ENCODE measurements at places on chromosomes 1 and 21. TPM values are rescaled to one million over a fixed set of nuclear protein-coding genes. Genes with fewer than 3 reads are reported as not detected.

GRCh38 chr1:99656701-99657100 lies 10.8 kb downstream of the PALMD start:
- no peaks in the 10 kb centered on the region for H3K4me1 ChIP-seq
- no peaks in the 10 kb centered on the region for H3K36me3 ChIP-seq
- DNase-seq, result no peak
- no peaks in the 10 kb centered on the region for H3K27me3 ChIP-seq
- no peak overlapping the region for H3K4me3 ChIP-seq

DNA sequence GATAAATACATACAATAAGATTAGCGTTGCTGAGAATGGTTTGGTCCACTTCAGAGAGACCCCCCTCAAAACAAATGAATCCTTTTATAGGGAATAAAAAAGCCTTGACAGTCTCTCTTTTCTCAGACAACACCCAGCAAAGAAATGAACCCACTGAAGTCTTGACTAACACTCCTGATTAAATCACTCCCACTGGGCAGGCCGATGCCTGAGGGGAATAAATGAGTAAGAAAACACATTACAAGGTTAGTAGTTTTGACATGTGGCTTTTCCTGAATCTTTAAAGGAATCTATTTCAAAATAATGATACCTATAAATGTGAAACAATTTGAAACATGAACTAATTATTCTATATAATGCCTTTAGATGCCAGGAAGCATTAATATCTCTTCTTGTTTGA lies 146.9 kb upstream of the POGK start:
- H3K36me3 ChIP-seq, result no peaks in the 10 kb centered on the region
- DNase-seq, result no peak
- H3K4me1 ChIP-seq, result no peaks in the 10 kb centered on the region
- H3K27me3 ChIP-seq, result peaks cover 13% of the 10 kb centered on the region
- no peak overlapping the region for H3K4me3 ChIP-seq

GRCh38 chr1:85042413-85042812 lies 5.9 kb downstream of the MCOLN3 start:
- H3K27ac ChIP-seq, result no peak overlapping the region
- peaks cover 3% of the 10 kb centered on the region for H3K4me1 ChIP-seq
- peaks cover 28% of the 10 kb centered on the region for H3K27me3 ChIP-seq

PLPP3 gene
- total RNA-seq, result not detected

HHIPL2 gene
- total RNA-seq, result 0.77 TPM

RAD54L gene
- 1.0 TPM for total RNA-seq

GRCh38 chr1:230937371-230937770 lies 41.3 kb downstream of the TTC13 start:
- H3K27ac ChIP-seq, result no peak overlapping the region
- DNase-seq, result no peak
- H3K4me3 ChIP-seq, result no peak overlapping the region

- no peak for DNase-seq
- H3K27ac ChIP-seq, result no peak overlapping the region
- H3K36me3 ChIP-seq, result no peaks in the 10 kb centered on the region
- peaks cover 2% of the 10 kb centered on the region for H3K27me3 ChIP-seq
Observed at GRCh38 chr21:41648591-41649031, 118.2 kb downstream of the RIPK4 start.

GRCh38 chr1:205266611-205267305 lies 39.0 kb downstream of the TMCC2 start:
- peaks cover 7% of the 10 kb centered on the region for H3K4me1 ChIP-seq
- no peaks in the 10 kb centered on the region for H3K27me3 ChIP-seq
- no peak for DNase-seq
- no peaks in the 10 kb centered on the region for H3K36me3 ChIP-seq

IGSF9 gene
- total RNA-seq, result not detected

GRCh38 chr1:11977625-11978024 lies 2.6 kb upstream of the MFN2 start:
- no peaks in the 10 kb centered on the region for H3K27me3 ChIP-seq
- H3K27ac ChIP-seq, result no peak overlapping the region
- H3K4me1 ChIP-seq, result peaks cover 22% of the 10 kb centered on the region
- no peak for DNase-seq
- peaks cover 3% of the 10 kb centered on the region for H3K36me3 ChIP-seq
- no peak overlapping the region for H3K4me3 ChIP-seq

DNA sequence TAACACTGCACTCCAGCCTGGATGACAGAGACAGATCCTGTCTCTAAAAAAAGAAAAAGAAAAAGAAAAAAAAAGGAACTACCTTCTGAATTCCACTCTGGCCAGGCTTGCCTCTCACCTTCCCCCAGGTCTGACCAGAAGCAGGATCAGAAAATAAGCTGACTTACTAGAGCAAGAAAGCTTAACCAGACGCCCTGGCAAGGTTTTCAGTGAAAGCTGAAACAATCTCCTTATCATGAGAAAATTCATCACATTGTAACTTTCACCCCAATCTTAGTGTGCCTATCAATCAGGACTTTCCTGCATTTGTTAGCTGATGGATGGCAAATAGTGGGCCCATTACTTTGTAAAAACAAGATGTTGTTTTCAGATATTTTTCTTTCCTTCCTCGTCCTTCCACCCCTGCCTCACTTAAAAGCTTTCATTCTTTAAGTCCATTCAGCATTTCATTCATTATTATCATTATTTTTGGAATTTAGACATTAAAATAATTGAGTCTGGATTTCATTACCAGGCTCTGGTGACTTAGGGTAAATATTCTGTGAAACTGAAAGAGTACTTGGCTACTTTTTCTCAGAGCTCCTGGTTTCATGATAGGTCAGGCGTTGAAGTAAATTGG lies 96.5 kb upstream of the CD34 start:
- no peak overlapping the region for H3K4me3 ChIP-seq
- no peaks in the 10 kb centered on the region for H3K36me3 ChIP-seq
- no peak for DNase-seq
- H3K4me1 ChIP-seq, result no peaks in the 10 kb centered on the region
- H3K27me3 ChIP-seq, result no peaks in the 10 kb centered on the region

DNA sequence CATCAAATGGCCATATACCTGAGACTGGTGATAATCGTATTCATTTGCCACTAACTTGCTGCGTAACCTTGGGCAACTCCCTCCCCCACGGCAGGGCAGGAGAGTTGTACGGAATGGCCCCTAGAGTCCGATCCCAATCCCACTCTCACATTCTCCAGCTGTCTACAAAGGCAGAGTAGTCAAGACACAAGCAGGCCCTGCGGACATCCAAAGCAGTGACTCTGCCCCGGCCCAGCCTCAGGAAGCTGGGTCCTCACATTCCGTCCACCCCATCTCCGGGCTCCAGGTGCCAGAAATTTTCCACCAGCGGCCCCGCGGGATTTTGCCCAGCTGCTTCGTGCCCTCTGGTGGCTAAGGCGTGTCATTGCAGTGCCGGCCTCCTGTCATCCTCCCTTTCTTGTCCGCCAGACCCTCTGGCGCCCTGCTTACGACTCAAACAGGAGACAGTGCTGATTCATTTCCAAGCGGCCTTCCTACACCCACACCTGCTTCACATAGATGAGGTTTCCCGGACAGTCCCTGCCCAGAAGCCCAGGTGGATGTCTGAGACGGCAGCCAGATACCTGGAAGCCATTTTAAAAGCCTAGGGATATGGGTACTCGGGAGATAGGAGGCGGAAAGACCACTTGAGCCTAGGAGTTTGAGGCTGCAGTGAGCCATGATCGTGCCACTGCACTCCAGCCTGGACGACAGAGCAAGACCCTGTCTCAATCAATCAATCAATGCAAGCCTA lies 2.9 kb upstream of the S100A2 start:
- DNase-seq, result peak; percentile 73
- peaks cover 41% of the 10 kb centered on the region for H3K4me1 ChIP-seq
- H3K27ac ChIP-seq, result no peak overlapping the region
- H3K27me3 ChIP-seq, result no peaks in the 10 kb centered on the region

LMOD1 gene
- total RNA-seq, result not detected

DNA sequence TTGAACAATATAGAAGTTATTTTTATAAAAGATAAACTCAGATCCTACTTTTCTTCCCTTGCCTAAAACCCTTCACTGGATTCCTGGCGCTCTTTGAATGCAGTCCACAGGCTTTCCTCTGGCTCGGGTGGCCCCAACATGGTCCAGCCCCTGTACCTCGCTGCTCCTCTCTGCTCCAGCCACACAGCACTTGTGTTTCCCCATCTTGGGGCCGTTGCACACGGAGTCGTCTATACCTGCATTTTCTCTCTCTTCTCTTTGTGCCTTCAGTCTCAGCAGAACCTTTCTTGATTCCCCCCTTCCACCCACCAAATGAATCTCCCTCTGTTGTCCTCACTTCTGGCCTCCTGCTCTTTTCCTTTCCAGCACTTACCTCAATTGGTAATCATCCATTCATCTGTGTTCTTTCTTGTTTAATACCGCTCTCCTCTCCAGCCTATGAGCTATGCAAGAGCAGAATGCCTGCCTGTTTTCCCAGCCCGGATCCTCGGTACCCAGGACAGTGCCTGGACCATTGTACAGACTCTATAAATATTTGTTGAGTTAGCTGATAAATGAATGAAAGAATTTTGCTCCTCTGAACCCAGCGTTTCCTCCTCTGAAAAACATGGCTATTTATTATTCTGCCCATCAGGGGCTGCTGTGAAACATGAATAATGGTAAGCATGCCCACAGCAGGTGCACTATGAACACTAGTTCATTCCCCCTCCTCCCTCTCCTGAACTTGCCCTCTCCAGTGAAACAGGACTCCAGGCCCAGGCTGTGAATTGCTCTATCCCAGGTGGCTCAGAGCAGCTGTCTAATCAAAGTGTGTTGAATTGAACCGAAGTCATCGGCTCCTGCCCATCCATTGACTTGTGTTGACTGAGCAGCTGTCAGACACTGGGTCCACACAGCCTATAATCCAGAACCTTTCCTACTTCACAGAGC lies 266.9 kb downstream of the PTPRU start:
- no peaks in the 10 kb centered on the region for H3K4me1 ChIP-seq
- no peak overlapping the region for H3K27ac ChIP-seq
- no peak overlapping the region for H3K4me3 ChIP-seq
- peaks cover 6% of the 10 kb centered on the region for H3K27me3 ChIP-seq
- H3K36me3 ChIP-seq, result no peaks in the 10 kb centered on the region
- DNase-seq, result no peak

DNA sequence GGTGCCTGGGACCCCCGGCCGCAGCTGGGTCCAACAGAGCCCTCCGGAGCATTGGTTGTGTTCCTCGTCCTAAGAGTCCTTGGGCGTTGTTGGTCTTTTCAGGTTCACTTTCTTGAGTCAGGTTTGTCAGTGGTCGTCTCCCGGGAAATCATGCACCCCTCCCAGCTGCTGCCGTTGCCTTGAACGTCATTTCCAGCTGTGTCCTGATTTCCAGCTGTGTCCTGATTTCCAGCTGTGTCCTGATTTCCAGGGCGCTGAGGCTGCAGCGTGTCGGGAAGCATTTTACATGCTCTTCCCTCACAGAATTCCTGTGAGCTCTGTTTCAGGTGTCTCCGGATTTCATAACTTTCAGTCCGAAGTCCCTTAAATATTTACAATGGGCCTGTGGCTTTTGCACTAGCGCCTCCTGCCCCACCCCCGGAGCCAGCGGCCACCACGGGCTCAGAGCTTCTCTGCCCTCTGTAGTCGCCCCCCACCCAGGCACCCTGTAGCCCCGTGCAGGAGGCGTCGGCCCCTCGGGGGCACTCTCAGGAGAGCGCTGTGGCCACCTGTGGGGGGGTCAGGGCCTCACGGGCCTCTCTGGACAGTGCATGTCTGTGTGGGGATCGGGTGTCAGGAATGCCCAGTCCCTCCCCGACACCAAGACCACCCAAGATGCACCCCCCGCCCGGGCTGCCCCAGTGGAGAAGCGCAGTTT lies 66.7 kb downstream of the COL18A1 start:
- H3K36me3 ChIP-seq, result no peaks in the 10 kb centered on the region
- no peak overlapping the region for H3K4me3 ChIP-seq
- H3K27ac ChIP-seq, result no peak overlapping the region
- peaks cover 40% of the 10 kb centered on the region for H3K4me1 ChIP-seq
- H3K27me3 ChIP-seq, result no peaks in the 10 kb centered on the region
- no peak for DNase-seq

CYP2J2 gene
- total RNA-seq, result 0.28 TPM

DNA sequence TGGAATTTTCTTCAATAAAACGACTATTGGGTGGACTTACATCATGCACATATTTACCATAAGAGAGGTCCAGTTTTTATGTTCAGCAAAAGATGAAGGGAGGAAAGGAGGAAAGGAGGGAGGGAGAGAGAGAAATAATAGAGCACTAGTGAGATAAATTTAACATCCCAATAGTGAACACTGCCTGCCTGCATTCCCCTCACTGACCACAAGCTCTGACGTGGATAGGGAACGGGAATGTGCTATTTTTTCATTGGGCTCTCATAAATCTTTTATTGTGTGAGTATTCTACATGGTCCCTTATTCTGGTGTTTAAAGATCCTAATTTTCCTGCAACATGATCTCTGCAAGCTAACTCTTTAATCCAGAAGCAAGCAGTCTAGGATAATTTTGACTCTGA lies 82.1 kb downstream of the TTC3 start:
- H3K4me1 ChIP-seq, result no peaks in the 10 kb centered on the region
- H3K27ac ChIP-seq, result no peak overlapping the region
- H3K36me3 ChIP-seq, result peaks cover 65% of the 10 kb centered on the region
- no peaks in the 10 kb centered on the region for H3K27me3 ChIP-seq

DNA sequence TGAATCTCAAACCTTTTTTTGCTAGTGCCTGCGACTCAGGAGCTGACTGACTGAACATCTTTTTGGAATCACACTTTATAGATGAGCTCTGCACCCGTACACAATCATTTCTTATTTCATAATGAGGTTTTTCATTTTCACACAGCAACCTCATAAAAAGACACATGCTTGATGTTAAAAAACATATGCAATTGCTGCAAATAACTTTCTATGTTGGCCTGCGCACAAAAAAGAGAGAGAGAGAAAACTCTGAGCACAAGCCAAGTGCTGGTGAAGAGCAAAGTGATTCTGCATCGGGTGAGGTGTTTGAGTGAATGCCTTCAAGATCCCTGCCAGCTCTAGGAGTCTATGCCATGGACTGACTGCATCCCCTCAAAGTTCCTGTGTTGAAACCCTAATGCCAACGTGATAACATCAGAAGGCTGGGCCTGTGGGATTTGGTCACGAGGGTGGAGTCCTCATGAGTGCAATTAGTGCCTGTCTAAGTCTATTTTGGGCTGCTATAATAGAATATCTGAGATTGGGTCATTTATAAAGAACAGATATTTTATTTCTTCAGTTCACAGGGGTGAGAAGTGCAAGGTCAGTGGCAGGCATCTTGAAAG lies 36.6 kb downstream of the C1orf87 start:
- no peak overlapping the region for H3K27ac ChIP-seq
- no peak overlapping the region for H3K4me3 ChIP-seq
- H3K4me1 ChIP-seq, result no peaks in the 10 kb centered on the region
- H3K36me3 ChIP-seq, result no peaks in the 10 kb centered on the region
- no peaks in the 10 kb centered on the region for H3K27me3 ChIP-seq
